ENCODE measurements at places on chromosomes 2 and 18. TPM values are rescaled to one million over a fixed set of nuclear protein-coding genes. Genes with fewer than 3 reads are reported as not detected.
A peak's percentile ranks its signal among the peaks of the same experiment; 100 is the strongest.

- DNase-seq = no peak
Observed at GRCh38 chr2:84055816-84056215, 403.3 kb downstream of the SUCLG1 start.

- DNase-seq = peak; percentile 61
Observed at GRCh38 chr2:106053116-106053515, 141.0 kb downstream of the UXS1 start.

DNA sequence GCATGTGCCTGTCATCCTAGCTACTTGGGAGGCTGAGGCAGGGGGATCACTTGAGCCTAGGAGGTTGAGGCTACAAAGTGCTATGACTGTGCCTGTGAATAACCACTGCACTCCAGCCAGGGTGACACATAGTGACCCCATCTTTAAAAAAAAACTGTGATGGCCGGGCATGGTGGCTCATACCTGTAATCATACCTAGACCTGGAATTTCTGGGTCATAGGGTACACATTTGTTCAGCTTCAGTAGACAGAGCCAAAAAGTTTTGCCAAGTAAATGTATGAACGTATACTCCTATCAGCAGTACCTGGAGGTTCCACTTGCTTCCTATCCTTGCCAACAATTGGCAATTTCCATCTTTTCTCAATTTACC is 6.4 kb upstream of the IGFBP2 start:
- peak; percentile 60 for DNase-seq

DNA sequence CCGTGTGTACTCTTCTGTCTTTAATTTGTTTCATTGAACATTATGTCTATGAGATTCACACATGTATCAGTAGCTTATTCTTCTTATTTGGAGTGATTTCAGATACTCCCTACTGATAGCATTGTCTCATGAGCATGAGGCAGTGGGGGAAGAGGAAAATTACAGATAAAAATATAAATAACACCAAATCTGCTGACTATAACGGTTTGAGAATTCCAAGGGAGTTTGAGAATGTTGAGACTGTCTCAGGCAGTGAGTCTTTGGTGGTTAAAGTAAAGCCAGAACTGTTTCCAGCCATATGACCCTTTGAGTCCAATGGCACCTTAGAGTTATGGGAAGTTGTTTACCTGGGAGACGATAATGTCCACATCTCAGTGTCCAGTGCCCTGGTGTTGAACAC is 72.5 kb upstream of the KCNE4 start:
- no peak for DNase-seq

DNA sequence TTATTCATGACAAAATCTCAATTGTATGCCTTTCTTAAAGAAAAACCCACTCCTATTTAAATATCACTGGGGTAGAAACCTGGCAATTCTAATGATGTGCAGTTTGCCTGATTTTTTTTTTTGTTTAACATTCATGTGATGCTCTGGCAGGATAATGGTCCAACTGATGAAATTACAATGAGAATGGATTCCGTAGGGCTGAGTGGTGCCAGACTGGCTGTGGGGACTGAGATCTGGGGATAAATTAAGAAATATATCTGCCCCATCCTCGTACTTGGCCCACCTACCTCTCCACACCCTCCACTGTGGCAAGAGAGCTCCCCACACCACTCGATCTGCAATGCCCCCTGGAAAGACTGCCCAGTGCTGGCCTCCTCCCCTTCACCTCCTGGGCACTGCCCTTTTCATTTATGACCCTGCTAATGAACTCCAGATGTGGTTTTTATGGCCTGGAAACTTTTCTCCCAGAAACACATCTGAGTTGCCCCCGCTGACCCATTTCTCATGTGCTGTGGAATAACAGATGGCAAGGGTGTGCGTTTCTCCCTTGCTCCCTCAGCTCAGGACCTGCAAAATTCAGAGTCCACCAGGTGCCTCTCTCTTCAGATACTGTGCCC is 33.0 kb upstream of the RPL37A start:
- DNase-seq = no peak

DNA sequence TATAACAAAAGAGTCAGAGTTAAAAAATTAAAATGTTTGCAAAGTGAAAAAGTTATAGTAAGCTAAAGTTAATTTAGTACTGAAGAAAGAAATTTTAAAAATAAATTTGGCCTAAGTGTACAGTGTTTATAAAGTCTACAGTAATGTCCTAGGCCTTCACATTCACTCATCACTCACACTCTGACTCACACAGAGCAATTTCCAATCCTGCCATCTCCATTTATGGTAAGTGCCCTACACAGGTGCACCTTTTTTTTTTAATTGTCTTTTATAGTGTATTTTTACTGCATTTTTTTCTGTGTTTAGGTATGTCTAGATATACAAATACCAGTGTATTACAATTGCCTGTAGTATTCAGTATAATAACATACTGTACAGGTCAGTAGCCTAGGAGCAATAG is 562.9 kb downstream of the PIK3C3 start:
- DNase-seq = peak; percentile 1

DNA sequence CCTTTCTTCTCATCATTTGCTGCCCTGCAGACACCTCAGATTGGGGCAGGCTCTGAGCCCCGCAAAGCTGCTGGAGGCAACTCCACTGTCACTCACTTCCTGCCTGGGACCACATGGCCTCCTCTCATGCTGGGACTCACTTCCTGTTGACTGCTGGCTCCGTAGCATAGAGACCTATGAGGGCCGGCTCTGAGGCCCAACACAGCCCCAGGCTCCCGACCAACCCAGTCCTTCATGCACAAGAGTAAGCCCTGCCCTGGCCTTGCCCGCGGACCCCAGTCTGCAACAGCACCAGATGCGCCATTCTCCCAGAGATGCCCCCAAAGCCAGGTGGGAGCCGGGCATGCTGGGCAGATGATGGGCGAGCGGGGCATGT is 55.7 kb downstream of the DNMT3A start:
- DNase-seq = no peak

GRCh38 chr2:101012706-101013181 is 10.7 kb downstream of the RPL31 start:
- DNase-seq = peak; percentile 78

DNA sequence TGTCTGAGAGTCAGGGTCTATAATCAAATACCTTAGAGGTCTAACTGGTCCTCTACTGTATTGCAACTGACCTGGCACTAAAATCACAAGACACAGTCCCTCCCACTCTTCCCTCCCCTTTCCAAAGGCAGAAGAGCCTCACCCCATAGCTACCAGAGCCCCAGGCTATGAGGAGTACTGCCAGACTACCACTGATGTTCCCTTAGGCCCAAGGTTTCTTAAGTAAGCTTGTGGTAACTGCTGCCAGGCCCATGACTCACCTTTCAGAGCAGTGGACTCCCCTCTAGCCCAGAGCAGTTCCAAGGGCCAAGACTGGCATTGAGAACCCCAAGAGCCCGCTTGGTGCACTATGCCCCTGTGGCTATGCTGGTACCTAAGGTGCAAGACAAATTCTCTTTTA is 1193.4 kb downstream of the DSC3 start:
- DNase-seq = peak; percentile 61

Gene IFT172
- total RNA-seq = 22.9 TPM

Measured in PC-3 (cell line).